Activated T-helper 2 cell treated with anti-CD3 and anti-CD28 coated beads, Interferon-gamma antibody, Interleukin-2, Interleukin-4, amounts not matched to agents 10 μg/mL and 5 μg/mL and 100 μg/mL, durations not matched to agents 14 hours and 24 hours and 36 hours (primary cell): ENCODE measurements at places on chromosomes 1 and 21. TPM values are rescaled to one million over a fixed set of nuclear protein-coding genes. Genes with fewer than 3 reads are reported as not detected.
A peak's percentile ranks its signal among the peaks of the same experiment; 100 is the strongest.

GRCh38 chr1:239563681-239564080, 177.3 kb downstream of the CHRM3 start:
- DNase-seq, result no peak

DNA sequence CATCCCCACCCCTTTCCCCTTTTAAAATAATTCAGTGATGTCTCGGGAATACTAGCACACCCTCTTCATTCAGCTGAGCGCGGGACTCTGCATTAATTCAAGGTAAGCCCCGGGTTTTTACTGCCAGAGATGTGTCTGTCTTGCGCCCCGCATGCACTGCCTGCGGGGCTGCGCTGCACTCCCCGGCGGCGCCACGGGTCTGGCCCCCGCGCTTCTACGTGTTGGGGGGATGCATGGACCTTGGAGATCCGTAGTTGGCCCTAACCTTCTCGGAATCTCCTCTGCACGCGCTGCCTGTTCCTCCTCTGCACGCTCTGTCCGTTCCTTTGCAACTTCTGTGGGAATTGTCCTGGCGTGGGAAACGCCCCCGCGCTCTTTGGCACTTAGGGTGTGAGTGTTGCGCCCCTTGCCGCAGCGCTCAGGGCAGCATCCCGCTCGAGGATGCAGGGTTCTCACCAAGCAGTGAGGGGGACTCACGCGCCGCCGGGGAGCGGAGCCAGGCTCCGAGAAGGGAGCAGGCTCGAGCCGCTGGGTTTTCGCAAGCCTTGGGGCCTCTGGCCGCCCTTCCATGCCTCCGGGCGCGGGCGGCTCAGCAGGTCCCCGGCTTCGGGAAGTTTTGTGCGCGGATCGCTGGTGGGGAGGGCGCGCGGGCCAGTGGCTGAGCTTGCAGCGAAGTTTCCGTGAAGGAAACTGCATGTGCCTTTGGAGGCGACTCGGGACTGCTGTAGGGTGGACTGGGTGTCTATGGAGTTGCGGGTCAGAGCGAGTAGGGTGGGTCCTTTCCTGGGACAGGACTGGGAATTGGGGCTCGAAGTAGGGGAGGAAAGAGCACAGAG, 165.1 kb upstream of the CACNA1E start:
- no peak for DNase-seq

- no peak for DNase-seq
Measured at GRCh38 chr1:61082311-61083012, at the start of gene NFIA. NFIA (plus strand) TSS chr1:61082561.

DNA sequence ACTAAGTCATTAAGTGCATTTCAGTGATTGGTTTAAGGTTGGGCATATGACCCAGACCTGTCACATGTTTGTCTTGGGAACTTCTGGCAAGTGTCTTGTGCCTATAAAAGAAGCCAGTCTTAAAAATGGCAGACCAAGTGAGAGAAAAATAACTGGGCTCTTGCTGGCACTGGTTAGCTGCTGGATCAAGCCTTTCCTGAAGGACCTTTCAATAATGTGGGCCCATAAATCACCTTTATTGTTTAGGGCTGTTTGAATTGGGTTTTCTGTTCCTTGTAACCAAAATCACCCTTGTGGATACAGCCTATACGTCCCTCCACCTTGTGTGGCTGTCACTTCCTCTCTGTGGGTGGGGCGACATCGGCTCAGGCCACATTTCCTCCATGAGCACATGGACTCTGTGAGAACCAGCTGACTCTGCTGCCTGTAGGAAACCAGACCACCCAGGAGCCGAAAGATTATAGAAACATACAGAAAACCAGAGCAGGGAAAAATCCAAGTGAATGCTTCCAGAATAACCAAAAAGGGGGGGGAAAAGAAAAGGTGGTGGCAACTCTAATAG, 25.6 kb upstream of the WNT4 start:
- no peak for DNase-seq

- peak; percentile 30 for DNase-seq
Measured at GRCh38 chr1:94805912-94806311, 14.2 kb upstream of the SLC44A3 start.

DNA sequence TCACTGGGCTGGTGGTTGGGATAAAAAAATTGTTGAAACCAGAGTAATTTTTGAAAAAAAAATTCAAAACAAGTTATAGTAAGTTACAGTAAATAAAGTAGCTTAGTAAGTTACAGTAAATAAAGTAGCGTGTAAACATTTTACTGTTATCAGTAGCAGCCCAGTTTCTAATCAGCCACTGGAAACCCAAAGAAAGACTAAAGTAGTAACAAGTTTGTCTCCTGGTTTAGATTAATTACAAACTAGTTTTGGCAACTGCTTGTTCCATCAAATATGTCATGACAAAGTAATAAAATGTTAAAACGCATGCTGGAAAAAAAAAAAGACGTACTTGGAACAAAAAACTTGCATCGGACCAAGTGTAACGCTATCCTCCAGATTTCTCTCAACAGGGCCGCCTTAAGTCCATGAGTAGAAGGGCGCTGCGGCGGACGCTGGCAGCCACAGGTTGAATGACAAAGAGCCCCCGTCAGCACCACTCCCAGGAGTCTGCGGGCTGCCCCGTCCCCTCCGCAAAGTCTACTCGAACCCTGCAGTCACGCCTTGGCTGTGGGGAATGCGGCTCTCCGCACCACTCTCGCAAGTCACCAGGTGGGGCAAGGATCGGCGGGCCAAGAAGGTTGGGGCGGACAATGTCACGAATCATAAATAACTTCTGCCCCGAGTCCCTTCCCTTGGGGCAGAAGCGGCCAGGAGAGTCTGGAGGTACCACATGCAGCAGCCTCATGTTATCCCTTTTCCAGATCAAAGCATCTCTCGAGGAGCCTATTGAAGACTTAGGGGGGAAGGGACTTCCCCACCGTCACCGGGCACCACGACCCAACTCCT, 837 bp downstream of the SLC16A1 start:
- DNase-seq, result peak; percentile 61

GRCh38 chr1:201476670-201477344, 7.8 kb upstream of the PHLDA3 start:
- DNase-seq, result no peak

DNA sequence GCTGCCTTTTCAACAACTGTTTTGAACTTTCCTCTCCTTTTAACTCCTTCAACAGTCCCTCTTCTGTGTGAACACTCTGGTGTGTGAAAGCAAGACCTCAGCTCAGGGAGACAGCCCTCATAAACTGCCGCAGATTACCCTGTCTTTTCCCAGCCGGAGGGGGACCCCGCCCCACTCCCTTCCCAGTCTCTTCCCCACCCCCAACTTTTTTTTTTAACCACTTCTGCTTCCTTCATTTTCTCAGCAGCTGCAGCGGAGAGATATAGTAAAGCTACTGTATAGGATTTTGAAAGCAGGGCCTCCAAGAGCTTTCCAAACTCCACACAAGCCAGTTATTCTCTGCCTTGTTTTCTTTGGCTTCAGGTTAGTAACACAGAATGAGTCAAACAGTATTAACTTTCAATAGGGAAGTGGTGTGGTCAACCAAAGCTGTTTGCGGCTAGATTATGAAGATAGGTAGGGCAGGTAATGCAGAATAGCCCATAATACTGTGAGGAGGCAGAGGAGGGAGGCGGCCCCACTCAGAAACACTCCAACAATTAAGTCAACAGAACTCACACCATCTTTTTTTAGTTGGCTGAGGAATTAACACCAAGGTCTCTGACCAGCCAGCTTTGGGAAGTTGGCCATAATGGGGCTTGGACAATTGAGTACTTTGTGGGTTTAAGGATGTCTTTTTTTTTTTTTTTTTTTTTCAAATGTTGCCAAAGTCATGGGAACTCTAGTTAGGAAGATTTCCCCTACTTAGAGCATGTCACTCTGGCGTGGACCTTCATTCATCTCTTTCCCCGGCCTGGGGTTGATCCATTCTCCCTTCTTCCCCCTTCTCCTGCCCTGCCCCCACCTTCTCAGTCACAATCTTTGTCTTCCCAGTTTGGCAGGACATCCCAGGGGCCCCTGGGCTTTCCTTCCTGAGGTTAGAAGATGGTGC, 177.0 kb downstream of the CLIC6 start:
- peak; percentile 70 for DNase-seq

GRCh38 chr1:91813813-91814212, 72.1 kb downstream of the TGFBR3 start:
- DNase-seq, result no peak

DNA sequence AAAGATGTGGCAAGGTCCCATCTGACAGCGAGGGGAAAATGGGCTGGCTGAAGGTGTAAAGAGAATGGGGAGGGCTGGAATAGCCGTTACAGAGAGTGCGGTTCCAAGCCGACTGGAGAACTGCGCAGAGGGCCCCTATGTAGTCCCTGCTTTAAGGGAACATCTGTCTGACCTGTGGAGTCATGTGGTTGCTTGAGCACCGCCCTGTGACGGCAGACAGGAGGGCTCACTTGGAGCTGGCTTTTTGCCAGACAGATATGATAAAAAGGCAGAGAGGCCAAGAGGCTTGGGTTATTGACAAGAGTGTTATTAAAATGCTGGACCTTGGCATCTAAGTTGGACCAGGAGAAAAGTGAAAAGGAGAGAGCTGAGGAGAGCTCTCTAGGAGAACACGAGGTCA, 5.9 kb upstream of the PTPRF start:
- DNase-seq, result no peak

The KMO gene
- total RNA-seq, result 0.05 and 0.07 TPM in 2 replicates
